A549 treated with DMSO at 1 μM for 4 hours (cell line): ENCODE measurements at places on chromosomes 11 and 22. TPM values are rescaled to one million over a fixed set of nuclear protein-coding genes. Genes with fewer than 3 reads are reported as not detected.

CASP1 gene
- 0.15 to 1.0 TPM (median 0.41 TPM) in 5 replicates for total RNA-seq

NAALADL1 gene
- not detected in 5 replicates for total RNA-seq

CCDC157 gene
- total RNA-seq: 2.9 to 3.2 TPM (median 2.9 TPM) in 5 replicates

CRYAB gene
- total RNA-seq: 4.2 to 9.8 TPM (median 4.4 TPM) in 5 replicates

PDGFB gene
- total RNA-seq: 3.5 to 4.7 TPM (median 4.3 TPM) in 5 replicates

YAP1 gene
- total RNA-seq: 44.2 to 62.3 TPM (median 57.9 TPM) in 5 replicates

ABCC8 gene
- 1.3 to 2.7 TPM (median 1.7 TPM) in 5 replicates for total RNA-seq

OR52N1 gene
- not detected in 5 replicates for total RNA-seq

UPK2 gene
- 0.53 to 0.94 TPM (median 0.81 TPM) in 5 replicates for total RNA-seq

FCHSD2 gene
- 9.2 to 15.4 TPM (median 12.6 TPM) in 5 replicates for total RNA-seq

IGHMBP2 gene
- 14.5 to 17.0 TPM (median 15.7 TPM) in 5 replicates for total RNA-seq

MFRP gene
- not detected in 5 replicates for total RNA-seq
